ENCODE measurements at places on chromosomes 12 and 14. TPM values are rescaled to one million over a fixed set of nuclear protein-coding genes. Genes with fewer than 3 reads are reported as not detected.

The ACOT6 gene
- total RNA-seq: not detected

The WNT1 gene
- total RNA-seq: not detected

- peaks cover 5% of the 10 kb centered on the region for H3K4me1 ChIP-seq
- H3K27ac ChIP-seq: no peak overlapping the region
- no peak for DNase-seq
These were observed 6.2 kb downstream of the TSPAN9 start for GRCh38 chr12:3083241-3083920.

GRCh38 chr12:49932533-49933130, 17.9 kb upstream of the AQP2 start:
- no peaks in the 10 kb centered on the region for H3K27me3 ChIP-seq
- no peak overlapping the region for H3K27ac ChIP-seq
- DNase-seq: peak; percentile 26

- no peak overlapping the region for H3K4me3 ChIP-seq
- H3K36me3 ChIP-seq: no peaks in the 10 kb centered on the region
- no peak overlapping the region for H3K27ac ChIP-seq
- H3K27me3 ChIP-seq: no peaks in the 10 kb centered on the region
- H3K4me1 ChIP-seq: no peaks in the 10 kb centered on the region
These were observed 658.7 kb downstream of the SOX5 start for GRCh38 chr12:23290627-23291330.
